ENCODE measurements at places on chromosomes 4 and X. TPM values are rescaled to one million over a fixed set of nuclear protein-coding genes. Genes with fewer than 3 reads are reported as not detected.

The NUP62CL gene
- 2.2 TPM for polyA plus RNA-seq

The FGFBP2 gene
- 1.2 TPM for polyA plus RNA-seq

The CTAG1A gene
- polyA plus RNA-seq = not detected

The RNF150 gene
- polyA plus RNA-seq = 20.4 TPM

The SPATA4 gene
- polyA plus RNA-seq = 0.78 TPM

The WDR45 gene
- 49.0 TPM for polyA plus RNA-seq

The CHST7 gene
- 11.1 TPM for polyA plus RNA-seq

The RBM47 gene
- 2.0 TPM for polyA plus RNA-seq

The DMD gene
- polyA plus RNA-seq = 32.0 TPM

The ARMCX5 gene
- polyA plus RNA-seq = 9.9 TPM

The DDIT4L gene
- polyA plus RNA-seq = 4.3 TPM

The TCEAL7 gene
- polyA plus RNA-seq = 118 TPM

The RTL9 gene
- polyA plus RNA-seq = 2.5 TPM

The PRR27 gene
- polyA plus RNA-seq = 0.06 TPM

The FOXO4 gene
- polyA plus RNA-seq = 15.1 TPM

The UGT2B11 gene
- polyA plus RNA-seq = 0.30 TPM

The SULT1E1 gene
- polyA plus RNA-seq = 19.3 TPM

The OTC gene
- polyA plus RNA-seq = 0.21 TPM

The SERTM2 gene
- polyA plus RNA-seq = 2.0 TPM

The RASGEF1B gene
- 44.2 TPM for polyA plus RNA-seq

The NDST3 gene
- 11.4 TPM for polyA plus RNA-seq

The POU4F2 gene
- 1.4 TPM for polyA plus RNA-seq

The FTSJ1 gene
- polyA plus RNA-seq = 63.1 TPM

The TMSB15C gene
- polyA plus RNA-seq = 17.3 TPM

The ZFP92 gene
- 2.7 TPM for polyA plus RNA-seq

The PDS5A gene
- polyA plus RNA-seq = 34.8 TPM
